Uterus (tissue), 4 donors: ENCODE measurements at places on chromosomes 2 and 18.

DNA sequence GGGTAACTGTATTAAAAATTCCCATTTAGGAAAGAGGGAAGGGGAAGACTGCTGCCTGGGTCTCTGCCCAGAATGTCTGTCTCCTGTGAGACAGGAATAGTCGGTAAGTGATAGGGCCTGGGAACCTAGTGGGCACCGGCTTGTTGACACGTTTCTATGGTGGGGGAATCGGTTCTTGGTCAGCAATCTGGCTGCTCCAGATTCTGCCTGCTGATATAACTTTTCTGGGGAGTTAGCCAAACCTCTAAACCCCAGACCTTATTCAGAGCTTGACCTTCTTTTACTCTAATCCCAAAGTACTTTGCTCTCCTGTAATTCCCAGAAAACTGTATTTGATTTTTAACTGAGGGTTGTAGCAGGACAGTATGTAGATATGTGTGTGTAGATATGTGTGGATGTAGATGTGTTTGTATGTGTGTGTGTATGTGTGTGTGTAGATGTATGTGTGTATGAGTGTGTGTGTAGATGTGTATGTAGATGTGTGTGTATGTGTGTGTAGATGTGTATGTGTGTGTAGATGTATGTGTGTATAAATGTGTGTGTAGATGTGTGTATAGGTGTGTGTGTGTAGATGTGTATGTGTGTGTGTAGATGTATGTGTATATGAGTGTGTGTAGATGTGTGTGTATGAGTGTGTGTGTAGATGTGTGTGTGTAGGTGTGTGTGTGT is 61.8 kb upstream of the TXNDC2 start:
- DNase-seq = no peak

DNA sequence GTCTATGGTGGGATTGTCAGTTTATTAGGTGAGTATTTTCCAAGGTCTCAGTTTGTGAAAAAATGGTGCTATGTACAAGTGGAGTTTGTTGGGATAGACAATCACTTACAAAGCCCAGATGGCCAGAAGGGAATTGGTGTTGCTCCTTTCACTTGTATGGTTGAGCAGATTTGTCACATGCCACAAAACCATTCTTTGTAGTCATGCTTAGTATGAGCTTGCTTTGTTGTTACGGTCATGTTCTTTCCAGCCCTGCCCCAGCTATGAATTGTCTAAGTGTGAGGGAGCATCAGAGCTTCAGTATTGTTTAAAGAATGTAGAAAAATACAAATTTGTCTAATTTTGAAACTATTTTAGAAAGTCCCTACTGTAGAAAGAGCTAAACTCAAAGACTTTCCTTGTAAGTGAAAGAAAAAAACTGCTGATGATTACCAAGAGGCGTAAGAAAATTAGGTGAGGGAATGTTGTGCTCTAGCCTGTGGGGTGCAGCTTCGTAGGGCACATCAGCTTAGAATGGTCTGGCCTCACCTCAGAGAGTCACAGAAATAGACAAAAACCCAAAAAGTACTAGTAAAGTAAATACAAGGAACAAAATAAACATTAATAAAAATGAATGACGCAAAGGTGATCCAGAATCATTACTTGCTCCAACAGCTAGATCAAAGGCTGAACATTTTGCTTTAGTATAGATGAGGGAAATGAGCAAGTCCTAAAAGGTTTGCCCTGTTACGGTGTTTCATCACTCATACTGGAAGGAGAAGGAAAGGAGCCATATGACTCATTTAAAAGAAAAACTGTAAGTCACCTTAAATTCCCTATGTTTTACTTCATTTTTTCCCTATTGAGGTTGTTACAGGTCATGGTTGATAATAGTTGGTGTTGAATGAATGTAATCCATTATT is 9.2 kb downstream of the TGIF1 start:
- DNase-seq = no peak

GRCh38 chr2:204370172-204370718 is 175.0 kb upstream of the PARD3B start:
- no peak for DNase-seq

DNA sequence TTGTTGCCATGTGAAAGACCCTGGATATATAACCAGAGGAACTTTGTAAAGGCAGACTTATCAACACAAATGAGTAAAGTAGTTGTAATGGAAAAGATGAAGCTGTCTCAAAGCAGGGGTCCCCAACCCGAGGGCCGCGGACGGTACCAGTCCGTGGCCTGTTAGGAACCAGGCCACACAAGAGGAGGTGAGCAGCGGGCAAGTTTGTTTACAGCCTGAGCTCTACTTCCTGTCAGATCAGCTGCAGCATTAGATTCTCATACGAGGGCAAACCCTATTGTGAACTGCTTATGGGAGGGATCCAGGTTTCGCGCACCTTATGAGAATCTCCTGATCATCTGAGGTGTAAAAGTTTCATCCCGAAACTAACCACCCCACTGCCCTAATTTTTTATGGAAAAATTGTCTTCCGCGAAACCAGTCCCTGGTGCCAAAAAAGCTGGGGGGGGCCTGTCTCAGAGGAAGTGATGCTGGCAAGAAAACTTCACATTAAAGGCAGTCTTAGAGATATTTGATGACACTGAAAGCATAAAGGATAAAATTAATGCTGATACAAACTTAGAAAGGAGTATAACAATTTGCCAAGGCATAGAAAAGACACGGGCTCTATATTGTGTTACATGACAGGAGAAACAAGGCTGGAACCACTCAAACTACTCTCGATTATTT is 57.5 kb upstream of the MSTN start:
- no peak for DNase-seq

DNA sequence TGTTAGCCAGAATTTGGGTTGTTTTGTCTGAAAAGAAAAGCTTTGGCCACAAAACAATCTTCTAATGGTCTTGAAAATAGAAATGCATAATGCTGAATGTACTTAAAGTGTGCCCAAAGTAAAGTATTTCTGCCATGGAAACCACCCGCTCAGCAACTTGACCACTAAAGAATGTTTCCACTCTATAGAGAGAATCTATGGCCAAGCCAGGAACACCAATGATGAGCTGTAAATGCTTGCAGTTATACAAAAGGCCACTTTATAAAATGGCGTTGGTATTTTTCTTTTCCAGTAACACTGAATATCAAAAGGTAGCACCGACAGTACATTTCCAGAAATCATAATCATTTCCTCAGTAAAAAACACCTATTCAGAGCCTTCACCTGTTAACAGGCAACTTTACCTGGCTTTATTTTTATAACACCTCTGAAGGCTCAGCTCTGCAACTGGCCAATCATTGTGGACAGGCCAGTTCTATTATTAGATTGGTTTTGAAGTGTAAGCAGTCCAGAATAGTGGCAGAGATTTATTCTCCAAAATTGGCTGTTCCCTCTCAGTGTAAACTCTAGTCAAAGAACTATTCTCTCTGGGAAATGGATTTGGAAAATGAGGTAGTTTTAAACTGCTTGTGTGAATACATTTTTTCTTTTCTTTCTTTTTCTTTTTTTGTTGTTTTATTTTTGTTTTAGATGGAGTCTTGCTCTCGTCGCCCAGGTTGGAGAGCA is 36.1 kb downstream of the SLC40A1 start:
- no peak for DNase-seq

DNA sequence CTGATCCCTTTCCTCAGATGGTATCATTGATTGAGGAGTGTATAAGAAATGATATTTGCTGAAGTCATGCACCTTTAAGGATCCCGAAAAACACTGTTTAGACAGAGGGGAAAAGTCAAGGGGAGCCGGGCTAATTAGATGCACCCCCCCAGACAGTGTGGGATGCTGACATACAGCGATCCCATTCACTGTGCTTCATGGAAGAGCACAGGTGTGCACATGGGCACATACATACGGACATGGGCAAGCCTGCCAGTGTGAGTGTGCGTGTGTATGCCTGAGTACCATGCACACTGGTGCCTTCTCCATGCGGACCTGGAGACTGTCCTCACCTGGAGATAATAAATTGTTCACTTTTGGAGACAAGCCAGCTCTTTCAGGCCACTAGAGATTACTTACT is 22.6 kb downstream of the MEIS1 start:
- DNase-seq = no peak

DNA sequence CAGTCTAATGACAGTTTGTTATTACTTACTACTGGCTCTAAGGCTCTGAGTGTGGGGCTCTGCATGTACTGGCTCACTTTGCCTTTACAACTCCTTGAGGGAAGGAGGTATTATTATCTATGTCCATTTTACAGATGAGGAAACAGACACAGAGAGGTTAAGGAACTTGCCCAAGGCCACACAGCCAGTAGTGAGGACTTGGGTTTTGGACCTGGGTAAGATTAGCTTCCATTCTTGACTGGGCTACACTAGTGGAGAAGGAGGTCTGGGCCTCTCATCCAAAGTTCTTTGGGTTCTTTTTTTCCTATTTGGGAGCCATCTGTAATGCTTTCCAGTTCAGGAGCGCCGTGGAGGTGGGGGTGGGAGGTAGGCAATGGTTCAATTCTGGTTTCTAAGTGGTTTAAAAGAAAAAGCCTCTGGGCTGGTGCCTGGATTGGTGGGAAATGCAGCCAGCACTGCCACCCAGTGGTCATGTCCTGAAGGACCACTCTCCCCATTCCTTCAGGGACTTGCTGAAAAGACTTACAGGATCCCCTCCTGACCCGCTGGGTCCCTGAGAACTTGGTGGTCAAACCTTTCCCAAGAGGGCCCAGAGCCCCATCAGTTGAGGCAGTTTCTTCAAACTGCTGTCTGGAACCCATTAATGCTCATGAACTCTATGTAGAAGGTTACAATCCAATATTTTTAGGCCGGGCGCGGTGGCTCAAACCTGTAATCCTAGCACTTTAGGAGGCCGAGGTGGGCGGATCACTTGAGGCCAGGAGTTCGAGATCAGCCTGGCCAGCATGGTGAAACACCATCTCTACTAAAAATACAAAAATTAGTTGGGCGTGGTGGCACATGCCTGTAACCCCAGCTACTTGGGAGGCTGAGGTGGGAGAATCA is 38.6 kb upstream of the NOTO start:
- DNase-seq = peak; percentile 58

GRCh38 chr2:98541489-98541888 is 66.8 kb downstream of the COA5 start:
- DNase-seq = no peak

DNA sequence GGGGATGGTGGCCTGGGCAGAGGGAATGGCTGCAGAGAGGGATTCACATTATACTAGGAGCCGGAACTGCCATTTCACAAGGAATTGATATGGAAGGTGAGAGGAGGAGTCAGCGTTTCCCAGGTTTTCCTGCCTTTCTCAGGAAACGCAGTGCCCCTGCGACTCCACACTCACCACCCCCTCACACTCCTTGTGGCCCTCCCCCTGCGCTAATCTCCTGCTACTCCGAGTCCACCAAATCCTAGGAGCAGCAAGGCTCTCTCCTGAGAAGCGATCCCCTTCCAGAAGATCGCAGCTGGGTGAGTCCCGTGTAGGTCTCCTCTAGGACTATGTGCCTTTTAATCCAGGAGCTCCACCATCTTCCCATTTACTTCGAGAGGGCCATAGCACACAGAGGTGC is 140.6 kb downstream of the VAPA start:
- no peak for DNase-seq

DNA sequence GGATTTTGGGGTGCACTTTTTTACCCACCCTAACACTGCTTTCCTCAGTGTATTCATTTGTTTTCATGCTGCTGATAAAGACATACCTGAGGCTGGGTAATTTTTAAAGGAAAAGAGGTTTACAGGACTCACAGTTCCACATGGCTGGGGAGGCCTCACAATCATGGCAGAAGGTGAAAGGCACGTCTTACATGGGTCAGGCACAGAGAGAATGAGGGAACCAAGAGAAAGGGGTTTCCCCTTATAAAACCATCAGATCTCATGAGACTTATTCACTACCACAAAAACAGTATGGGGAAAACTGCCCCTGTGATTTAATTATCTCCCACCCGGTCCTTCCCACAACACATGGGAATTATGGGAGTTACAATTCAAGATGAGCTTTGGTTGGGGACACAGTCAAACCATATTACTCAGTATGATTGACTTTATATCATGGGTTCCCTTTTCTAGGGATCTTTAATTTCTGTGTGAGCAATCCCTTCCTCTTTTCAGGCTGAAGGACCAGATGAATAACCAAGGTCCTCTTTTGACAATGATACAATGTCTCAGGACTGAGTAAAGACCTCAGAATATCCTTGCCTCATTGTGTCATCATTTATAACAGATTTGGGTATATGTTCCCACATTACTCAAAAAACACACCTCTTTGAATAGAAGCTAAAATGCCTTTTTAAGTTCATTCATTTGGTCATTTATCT is 100.1 kb upstream of the TRIB2 start:
- no peak for DNase-seq

DNA sequence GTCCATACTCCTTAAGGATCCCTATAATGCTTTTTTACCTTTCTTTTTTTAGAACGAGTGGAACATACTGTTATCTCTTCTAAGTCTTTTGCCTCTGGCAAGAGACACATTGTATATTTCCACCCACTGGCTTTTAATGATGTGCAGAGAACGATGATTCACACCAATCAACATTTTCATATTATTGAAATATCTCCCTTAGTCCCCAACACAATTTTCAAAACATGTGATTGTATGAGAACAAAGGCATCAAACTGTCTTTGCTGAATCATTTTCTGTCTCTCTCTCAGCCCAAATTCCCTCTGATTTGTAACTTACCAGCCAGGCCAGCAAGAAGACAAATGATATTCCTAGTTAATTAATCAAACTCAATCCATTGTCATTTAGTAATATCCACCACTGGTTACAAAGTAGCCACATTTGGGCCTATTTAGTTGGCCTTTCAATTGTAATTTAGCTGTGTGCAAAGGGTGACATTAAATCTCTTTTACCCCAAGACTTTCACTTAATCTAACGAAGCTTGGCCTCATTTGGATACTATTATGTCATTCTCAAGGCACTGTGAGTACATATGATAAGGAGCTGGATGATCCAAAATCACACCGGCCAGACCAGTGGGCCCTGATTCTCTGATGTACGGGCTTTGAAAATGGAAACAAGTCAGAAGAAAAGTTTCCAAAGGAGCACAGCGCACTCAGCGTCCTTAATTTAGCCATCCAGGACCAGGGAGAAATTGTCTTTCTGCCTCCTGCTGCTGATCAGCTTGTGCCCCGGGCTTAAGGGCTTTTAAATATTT is 185.1 kb downstream of the SCG2 start:
- peak; percentile 37 for DNase-seq

GRCh38 chr2:173441222-173441621 is 86.5 kb downstream of the CDCA7 start:
- DNase-seq = no peak

DNA sequence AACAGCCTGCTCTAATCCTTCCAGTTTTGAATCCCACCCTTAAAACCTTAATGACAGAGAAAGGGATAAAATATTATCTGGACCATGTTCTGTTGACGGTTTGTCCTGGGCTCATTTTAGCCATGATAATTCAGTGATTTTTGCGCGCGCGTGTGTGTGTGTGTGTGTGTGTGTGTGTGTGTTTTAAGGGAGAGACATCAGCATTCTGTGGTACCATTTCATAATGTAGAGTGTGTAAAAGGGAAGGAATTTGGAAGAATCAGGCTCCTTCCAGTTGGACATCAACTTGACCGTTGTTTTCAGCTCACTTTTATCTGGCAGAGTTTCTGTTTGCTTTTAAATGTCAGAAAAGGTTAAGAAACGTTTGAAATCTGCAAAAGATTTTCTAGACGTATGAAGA is 535.5 kb downstream of the TNS1 start:
- peak; percentile 49 for DNase-seq

GRCh38 chr2:192072778-192073177 is 122.0 kb downstream of the TMEFF2 start:
- no peak for DNase-seq

- DNase-seq = no peak
Observed at GRCh38 chr2:106201661-106202060, 7.6 kb upstream of the UXS1 start.

GRCh38 chr2:198314559-198315153 is 510.3 kb downstream of the PLCL1 start:
- DNase-seq = no peak
